Kidney (tissue), 22 donors: ENCODE measurements at places on chromosomes 12 and 14. TPM values are rescaled to one million over a fixed set of nuclear protein-coding genes. Genes with fewer than 3 reads are reported as not detected.
A peak's percentile ranks its signal among the peaks of the same experiment; 100 is the strongest.

DNA sequence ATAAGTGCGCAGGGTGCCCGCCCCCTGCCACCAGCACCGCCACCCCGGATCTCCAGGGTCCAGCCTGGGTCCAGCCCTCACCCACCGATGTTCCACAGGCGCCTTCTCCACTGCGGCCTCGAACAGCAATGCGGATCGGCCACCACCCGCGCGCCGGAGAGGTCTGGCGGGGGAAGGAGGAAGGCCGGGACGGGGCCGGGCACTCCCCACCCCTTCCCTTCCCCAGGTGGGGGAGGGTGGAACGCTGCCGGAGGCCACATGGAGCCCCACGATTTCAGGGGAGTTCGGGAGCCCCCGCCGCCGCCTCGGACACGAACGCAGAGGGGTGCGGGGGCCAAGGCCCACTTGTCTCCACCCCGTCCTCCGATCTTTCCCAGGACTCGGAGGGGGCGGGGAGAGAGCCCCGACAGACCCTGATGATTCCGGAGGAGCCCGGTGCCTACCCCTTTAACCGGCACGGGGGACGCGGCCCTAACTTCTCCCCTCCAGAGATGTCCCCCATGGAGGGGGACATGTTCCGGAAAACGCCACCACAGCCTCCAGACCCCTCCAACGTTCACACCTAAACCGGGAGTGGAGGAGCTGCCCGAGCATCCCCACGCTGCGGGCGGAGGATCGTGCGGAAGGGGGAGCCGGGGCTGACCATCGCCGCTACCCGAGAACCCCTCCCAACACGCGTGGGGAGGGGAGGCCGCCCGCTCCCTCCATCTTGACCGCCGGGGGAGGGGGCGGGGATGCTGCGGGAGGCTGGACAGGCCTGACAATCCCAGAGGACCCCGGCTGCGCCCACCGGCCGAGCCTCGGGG is 1.1 kb downstream of the ATXN2 start:
- peak overlapping the region; percentile 92 for H3K27ac ChIP-seq
- H3K27me3 ChIP-seq, result no peaks in the 10 kb centered on the region
- DNase-seq, result peak; percentile 79
- H3K4me1 ChIP-seq, result peaks cover 11% of the 10 kb centered on the region
- no peaks in the 10 kb centered on the region for H3K36me3 ChIP-seq

DNA sequence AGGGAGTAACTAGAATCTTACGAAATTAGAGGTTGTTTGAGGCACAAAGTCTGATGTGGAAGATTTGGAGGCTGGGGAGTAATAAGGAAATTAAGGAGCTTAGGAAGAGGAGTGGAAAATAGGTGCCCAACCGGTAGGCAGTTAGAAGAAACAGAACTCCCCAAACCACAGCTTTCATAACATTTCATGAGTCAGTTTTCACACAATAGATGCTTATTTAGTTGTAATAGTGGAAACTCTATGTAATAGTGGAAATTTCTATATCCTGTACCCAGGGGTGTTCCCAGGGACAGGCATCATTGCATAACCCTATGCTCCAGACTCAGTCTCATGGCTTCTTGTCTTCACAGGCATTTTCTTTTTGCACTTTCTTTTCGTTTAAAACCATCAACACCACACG is 8.3 kb downstream of the C3AR1 start:
- no peak for DNase-seq
- no peaks in the 10 kb centered on the region for H3K27me3 ChIP-seq
- H3K36me3 ChIP-seq, result peaks cover 21% of the 10 kb centered on the region
- no peak overlapping the region for H3K27ac ChIP-seq

GRCh38 chr12:62400135-62400534 is 66.5 kb upstream of the MON2 start:
- no peak overlapping the region for H3K27ac ChIP-seq
- H3K4me1 ChIP-seq, result no peaks in the 10 kb centered on the region
- no peak overlapping the region for H3K4me3 ChIP-seq
- H3K36me3 ChIP-seq, result no peaks in the 10 kb centered on the region
- no peak for DNase-seq

- H3K36me3 ChIP-seq, result no peaks in the 10 kb centered on the region
- no peaks in the 10 kb centered on the region for H3K4me1 ChIP-seq
- no peak overlapping the region for H3K4me3 ChIP-seq
- H3K27me3 ChIP-seq, result no peaks in the 10 kb centered on the region
- H3K27ac ChIP-seq, result no peak overlapping the region
Measured at GRCh38 chr14:105939810-105940508, 413.6 kb downstream of the TMEM121 start.

DNA sequence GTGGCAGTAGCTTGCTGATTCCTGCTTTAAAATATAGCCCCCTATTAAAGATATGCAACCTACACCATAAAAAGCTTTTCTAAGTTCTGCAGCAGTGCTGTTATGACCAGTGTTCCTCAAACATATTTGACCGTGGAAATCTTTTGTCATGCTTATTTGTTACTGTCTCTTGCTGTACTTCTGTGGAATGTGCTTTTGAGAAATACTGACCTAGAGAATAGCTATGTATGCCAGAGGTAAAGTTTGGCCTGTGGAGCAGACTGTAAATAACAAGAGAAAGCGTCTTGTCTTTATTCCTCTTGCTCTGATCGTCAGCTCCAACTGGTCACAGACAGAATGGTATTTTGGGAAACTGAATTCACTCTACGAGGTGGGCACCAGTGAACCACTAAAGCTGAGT is 239.0 kb downstream of the FBXL14 start:
- H3K27ac ChIP-seq, result no peak overlapping the region
- H3K27me3 ChIP-seq, result no peaks in the 10 kb centered on the region
- H3K4me1 ChIP-seq, result peaks cover 8% of the 10 kb centered on the region
- no peak overlapping the region for H3K4me3 ChIP-seq
- no peaks in the 10 kb centered on the region for H3K36me3 ChIP-seq

DNA sequence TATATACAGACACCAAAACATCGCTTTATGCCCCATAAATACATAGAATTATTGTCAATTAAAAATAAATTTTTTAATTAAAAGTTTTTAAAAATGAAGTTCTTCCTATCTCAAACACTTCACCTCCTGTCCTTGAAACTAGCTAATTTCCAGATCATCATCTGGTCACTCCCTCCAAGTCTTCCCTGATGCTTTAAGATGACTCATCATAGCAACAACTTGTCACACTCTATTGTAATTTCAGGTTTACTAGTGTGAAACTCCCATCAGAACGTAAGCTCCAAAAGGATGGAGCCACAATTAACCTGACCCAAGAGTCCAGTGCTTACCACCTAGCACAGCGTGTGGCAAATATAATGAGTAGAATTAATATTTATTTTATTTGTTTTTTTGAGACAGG is 16.3 kb downstream of the GXYLT1 start:
- no peak overlapping the region for H3K27ac ChIP-seq
- H3K4me3 ChIP-seq, result no peak overlapping the region
- no peaks in the 10 kb centered on the region for H3K36me3 ChIP-seq
- no peak for DNase-seq
- peaks cover 13% of the 10 kb centered on the region for H3K4me1 ChIP-seq
- H3K27me3 ChIP-seq, result no peaks in the 10 kb centered on the region

- H3K4me3 ChIP-seq, result no peak overlapping the region
- no peak for DNase-seq
- H3K27me3 ChIP-seq, result no peaks in the 10 kb centered on the region
Measured at GRCh38 chr14:75831455-75831854, 150.3 kb downstream of the TGFB3 start.

TTC6 gene
- total RNA-seq, result not detected

FITM1 gene
- total RNA-seq, result 1.3 TPM

FOXN4 gene
- total RNA-seq, result not detected

HCAR1 gene
- total RNA-seq, result 0.72 TPM

SMIM41 gene
- total RNA-seq, result 0.31 TPM

LRRIQ1 gene
- total RNA-seq, result 8.5 TPM

AMDHD1 gene
- 1.2 TPM for total RNA-seq
